Kidney capillary endothelial cell (primary cell): ENCODE measurements at places on chromosomes 4 and X.

DNA sequence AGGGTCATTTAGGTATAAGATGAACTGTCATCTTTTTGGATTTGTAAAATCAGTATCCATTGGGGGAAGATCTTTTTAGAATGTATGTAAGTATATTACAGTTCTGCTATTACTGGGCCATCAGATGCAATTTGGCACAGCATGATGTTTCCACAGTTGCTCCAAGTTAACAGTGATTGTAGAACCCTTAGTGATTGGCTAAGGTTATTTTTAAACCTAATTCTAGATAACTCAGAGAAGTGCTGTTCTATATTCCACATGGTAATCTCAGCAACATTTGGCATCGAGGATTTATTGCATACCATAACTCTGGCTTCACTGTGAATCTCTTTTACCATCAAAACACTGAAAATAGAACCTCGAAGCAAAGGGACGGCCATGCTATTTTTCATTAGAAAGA lies 215.7 kb upstream of the HAND2 start:
- no peak for DNase-seq

DNA sequence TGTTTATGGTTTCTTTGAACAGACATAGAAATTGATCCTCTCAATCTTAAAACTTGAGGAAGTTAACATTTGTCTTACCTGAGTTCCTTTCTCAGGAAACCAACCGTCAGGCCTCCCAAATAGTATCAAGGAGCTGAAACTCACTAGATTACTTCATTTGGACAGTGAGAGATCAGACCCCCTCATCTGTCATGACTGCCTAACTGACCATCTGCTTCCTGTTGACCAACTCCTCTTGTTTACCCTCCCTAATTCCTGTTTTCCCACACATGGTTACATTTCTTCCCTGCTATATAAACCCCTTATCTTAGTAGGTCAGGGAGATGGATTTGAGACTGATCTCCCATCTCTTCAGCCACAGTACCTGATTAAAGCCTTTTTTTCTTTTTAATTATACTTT lies 46.2 kb upstream of the NMU start:
- no peak for DNase-seq

GRCh38 chr4:77913348-77913747 lies 50.7 kb downstream of the MRPL1 start:
- DNase-seq: no peak

GRCh38 chr4:38354421-38354820 lies 309.6 kb upstream of the KLF3 start:
- DNase-seq: no peak

DNA sequence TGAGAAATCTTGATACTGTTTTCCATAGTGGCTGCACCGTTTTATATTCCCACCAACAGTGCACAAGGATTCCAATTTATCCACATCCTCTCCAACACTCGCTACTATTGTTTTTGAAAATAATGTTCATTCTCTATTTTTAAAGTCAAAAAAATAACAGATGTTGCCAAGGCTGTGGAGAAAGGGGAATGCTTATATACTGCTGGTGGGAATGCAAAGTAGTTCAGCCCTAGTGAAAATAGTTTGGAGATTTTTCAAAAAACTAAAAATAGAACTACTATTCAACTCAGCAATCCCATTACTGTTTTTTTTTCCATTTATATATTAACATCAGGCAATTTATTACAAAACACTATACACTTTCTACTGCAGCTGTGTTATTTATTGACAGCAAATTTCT lies 208.7 kb downstream of the CBLL2 start:
- no peak for DNase-seq

DNA sequence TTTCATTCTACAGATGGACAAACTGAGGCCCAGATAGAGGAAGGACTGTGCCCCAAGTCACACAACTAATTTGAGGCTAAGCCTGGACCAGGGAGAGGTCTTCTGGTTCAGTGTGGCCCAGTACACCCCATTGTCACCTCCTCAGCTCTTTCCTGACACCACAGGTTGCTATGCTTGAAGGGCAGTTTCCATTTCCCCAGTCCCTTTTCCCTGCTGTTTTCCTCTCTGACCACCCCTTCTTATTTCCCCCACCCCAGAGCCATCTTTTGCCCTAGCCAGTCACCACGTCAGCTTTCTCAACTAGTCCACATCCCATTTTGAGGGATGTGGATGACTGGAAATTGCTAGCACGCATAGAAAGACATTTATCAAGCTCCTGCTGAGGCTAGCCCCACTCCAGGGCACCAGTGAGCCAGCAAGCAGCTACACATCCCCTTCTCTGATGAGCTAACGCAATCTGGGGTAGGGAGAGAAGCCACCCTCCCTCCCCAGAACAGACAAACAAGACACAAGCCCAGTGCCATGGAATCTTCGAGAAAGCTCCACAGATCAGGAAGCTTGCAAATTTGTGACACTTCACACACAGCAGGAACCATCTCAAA lies 1.3 kb downstream of the GABRE start:
- no peak for DNase-seq

DNA sequence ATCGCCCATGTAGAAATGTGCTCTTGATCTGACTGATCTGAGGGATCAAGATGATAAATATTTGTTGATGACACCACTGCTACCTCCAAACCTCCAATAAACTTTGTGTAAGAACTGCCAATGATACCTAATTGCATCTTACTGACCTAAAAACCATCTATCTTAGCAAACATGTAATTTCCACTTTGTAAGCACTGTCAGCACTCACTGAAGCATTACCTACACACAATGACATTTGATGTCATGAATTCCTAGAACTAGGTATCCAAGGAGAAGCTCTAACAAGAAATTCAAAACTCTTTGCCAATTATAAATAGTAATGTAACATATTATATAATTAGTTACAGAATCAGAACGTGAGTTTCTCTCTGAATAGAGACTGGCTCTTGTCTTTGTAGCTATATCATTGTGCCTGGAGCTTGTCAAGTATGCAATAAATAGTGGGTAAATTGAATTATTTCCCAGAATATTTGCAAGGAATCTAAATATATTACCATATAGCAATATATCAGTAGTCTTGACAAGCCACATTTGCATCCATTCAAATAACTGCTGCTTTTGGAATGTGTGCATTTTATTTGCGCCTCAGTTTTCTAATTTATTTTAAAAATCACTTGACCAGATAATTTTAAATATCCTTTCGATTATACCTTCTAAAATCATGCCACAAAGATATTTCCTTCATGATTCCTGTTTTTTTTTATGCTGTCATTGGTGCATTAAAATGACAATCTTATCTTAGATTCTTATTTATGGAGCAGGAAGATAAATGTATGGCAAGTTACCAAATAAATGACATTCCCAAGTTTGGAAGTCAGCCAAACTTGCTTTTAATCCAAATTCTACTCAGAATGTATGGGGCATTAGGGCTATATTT lies 232.3 kb upstream of the NEIL3 start:
- no peak for DNase-seq

DNA sequence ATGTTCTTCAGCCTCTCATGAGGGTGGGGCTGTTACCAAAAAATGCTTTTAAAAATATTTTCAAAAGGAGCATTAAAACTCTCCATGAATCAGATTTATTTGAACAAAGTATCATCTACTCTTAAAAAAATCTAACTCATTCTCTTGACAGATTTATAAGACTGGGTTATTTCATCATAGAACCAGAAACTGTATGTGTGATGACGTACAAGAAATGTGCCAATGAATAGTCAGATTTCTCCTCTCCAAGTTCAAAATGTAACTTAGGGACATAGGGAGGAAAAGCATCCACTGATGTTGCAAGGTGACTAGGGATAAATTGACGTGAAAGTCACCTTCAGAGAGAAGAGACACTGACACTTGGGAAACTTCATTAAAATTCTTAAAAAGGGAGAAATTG lies 89.1 kb upstream of the CLNK start:
- DNase-seq: no peak

- no peak for DNase-seq
Observed at GRCh38 chrX:16588266-16588665, 61.7 kb upstream of the S100G start.

GRCh38 chr4:82458729-82459128 lies 28.3 kb downstream of the ENOPH1 start:
- no peak for DNase-seq

DNA sequence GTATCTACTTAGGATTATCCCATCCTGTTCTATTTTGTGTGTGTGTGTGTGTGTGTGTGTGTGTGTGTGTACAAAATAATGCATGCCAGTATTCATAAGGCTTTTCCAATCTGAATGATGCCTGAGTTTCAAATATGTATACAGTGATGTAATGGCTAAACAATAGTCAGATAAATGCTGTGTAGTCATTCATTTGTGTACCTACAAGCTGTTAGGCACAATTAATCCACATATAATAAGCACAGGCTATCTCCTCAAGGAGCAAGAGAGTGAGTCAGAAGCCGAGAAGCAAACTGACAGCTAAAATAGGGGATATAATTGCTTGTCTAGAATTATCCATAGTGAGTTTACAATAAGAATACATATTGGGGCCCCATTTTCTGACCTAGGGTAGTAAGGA lies 15.7 kb downstream of the DMD start:
- no peak for DNase-seq

GRCh38 chrX:96692890-96693289 lies 8.2 kb downstream of the DIAPH2 start:
- no peak for DNase-seq

DNA sequence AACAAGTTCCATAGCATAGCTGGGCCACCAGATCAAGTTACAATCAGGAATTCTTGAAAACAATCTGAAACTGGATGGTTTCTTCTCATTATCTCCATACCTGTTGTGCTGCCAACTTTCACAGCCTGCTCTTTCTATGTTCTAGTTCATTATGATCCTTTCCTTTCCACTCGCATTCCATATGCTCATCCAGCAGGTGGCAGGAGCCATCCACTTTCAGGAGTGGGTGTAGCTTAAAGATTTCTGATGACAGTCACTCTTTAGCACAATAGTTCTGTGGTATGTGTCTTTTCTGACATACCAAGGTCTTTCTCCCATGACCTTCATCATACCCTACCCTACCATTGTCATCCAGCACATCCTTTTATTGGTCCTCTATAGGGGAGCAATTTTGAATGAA lies 46.4 kb downstream of the PAGE2 start:
- peak; percentile 16 for DNase-seq

GRCh38 chr4:156085100-156085499 lies 131.4 kb upstream of the CTSO start:
- DNase-seq: no peak

GRCh38 chr4:2485956-2486355 lies 17.1 kb downstream of the RNF4 start:
- DNase-seq: no peak
